Foreskin keratinocyte (primary cell): ENCODE measurements at places on chromosomes 6 and 20.

DNA sequence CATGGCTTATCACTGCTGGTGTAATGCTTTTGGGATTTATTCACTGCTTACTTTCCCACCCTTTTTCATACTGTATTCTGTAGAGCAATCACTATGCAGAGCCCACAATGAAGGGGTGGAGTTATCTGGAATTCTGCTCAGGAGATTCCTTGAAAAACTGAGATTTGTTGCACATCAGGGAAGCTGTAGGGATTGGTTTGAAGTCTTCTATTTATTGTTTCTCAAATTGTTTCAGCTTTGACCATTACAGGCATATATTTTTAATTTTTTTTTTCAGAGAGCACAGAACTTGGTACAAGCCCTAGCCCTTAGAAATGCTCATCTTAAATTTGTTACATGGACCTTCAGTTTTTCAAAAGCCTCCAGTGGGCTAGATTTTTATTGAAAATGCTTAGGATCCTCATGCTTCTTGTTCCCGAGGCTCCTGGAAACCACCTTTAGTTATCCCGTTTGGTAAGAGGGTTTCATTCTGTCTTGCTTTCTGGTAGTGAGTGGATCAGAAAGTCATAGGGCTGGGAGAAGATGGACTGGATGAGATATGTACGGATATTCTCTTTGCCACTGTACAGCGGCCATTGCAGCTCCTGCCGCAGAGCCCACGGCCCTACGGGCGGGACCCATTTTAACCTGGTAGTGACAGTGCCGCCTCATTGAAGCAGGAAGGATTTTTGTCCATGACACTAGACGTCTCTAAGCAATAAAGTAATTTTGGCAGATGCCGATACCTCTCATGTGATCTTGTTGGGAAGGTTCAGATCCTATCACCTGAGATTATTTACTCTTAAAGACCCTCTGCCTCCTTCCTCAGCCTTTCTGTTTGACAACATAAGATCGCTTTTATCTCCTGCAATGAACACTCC lies 45.3 kb upstream of the ZNF184 start:
- DNase-seq = peak; percentile 16

GRCh38 chr6:149864578-149865535 lies 698 bp upstream of the LRP11 start:
- peak; percentile 69 for DNase-seq

- DNase-seq = no peak
These were observed 10.2 kb upstream of the MTG2 start for GRCh38 chr20:62172666-62173065.

DNA sequence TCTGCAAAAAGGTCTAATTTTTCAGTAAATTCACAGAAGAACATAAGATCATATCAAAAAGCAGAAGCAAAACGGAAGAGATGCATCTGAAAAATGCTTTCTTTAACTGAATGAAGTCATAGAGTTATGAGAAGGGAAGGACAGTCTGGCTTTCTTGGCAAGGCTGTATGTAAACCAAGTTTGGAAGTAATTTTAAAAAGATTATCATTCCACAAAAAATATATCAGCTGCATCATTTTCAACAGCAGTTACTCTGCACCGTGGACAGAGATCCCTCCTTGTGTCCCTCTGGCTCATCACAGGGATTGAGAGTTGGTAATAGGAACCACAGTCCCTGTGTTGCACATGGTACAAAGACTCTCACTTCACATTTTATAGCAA lies 258.5 kb downstream of the HIVEP2 start:
- no peak for DNase-seq

- no peak for DNase-seq
These were observed 1.0 kb downstream of the SCML4 start for GRCh38 chr6:107823047-107823557.

DNA sequence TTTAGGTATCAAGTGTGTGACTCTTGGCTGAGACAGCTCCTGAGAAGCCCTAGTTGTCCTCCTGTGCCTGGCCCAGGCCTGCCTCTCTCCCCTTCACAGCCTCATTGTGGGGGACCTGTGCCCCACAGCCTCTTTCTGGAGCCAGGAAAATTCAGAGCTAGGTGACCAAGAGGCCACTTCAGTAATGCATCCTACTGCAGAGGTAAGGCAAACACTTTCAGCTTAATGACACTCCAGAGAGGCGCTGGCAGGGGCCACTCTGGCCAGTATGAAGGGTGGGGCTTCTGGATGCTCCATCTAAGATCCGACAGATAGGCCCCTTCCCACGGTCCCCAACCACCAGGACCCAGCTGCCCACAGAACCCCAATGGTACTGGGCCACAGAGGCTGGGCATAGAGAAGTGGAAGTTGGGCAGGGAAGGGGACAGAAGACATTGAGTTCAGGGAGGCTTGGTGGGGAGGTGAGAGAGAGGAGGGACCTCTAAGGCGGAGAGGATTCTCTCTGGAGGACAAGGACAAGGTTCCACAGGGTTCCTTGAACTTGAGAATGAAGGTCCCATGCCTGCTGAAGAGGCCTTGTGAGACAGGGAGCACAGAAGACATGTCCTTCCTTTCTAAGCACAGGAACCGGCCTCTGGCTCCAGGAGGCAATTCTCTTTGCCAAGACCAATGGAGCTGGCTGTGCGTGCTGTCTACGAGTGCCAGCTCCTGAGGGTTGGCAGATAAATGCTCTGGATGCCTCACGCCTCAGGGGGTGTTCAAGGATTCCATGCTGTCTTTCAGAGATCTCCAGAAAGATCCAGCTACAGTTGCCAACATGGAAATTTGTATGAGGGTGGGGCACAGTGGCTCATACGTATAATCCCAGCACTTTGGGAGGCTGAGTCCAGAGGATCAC lies 46.4 kb upstream of the TGM2 start:
- no peak for DNase-seq

DNA sequence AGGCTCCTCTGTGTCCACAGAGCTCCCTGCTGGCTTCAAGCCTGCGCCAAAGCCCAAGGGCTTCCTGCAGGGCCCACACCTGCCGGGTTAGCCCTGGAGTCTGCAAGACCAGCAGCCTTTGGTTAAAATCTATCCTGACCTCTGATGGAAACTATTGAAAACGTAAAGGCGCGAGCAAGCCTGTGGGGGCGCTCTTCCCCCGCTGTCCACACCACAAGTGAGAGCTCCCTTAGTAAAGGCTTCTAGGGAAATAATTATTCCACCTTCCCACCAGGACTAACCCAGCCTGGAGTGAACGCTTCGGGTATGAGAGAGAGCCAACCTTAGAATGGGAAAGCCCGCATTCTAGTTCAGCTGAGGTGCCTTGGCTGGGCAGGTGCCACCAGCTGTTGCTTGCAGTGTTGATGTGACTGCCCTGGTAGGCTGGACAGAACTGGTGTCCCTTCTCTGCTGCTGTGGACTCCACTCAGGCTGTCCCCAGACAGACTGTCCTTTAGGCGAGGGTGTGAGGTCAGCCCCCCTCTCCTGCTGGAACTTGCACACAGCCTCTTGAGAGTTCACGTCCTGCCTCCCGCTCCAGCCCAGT lies 68.7 kb downstream of the SYTL3 start:
- peak; percentile 7 for DNase-seq

- DNase-seq = no peak
These were observed 81.5 kb downstream of the MAP7 start for GRCh38 chr6:136468711-136469110.

DNA sequence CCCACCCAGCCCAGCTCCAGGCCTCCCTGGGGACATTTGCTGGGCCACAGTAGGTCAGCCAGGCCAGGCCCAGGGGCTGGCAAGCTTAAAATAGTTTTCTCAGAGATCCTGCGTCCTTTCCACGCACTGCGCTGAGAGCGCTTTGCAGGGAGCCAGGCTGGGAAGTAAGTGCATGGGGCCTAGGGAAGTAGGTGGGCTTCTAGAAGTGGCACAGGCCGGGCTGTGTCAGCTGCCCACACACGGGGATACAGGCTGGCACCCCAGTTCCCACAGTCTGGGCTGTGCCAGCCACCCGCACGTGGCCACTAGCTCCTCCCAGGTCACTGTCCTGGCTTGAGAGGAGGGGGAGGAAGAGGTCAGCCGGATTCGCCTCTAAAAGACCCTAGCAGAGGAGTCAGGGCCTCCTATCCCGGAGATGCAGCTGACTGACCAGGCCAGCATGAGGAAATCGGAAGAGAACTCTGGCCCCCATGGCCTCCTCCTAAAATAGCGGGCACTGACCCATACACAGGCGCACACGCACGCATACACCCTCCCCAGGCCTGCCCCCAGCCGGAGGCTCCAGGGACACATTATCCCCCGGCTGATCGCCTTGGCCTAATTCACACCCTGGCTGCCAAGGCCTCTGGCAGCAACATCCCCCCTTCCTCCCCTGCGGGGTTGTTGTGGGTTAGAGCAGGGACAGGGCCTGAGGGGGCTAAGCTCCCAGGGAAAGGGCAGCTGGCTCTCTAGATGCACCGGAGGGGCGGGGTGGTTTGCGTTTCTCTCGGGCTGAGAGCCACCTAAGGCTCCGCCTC lies 5.4 kb downstream of the SLCO4A1 start:
- no peak for DNase-seq

GRCh38 chr20:33521461-33521860 lies 31.6 kb downstream of the CBFA2T2 start:
- DNase-seq = no peak

DNA sequence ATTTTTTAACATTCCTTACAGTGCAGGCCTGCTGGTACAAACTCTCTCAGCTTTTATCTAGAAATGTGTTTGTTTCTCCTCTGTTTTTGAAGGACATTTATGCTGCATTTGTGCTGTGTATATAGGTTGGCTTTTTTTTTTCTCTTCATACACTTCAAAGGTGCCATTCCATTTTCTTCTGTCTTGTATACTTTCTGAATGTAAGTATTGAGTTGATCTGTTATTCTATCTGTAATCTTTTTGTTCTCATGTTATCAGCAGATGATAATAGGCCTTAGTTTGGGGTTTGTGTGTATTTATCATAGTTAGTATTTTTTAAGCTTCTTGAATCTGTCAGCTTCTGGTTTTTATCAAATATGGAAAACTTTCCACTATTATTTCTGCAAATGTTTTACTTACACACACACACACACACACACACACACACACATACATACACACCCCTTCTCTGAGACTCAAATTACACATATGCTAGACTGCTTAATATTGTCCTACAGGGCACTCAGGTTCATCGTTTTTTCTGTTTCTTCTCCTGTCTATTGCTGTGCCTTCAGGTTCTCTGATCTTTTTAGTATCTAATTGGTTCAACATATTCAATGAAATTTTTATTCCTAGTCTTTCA lies 74.6 kb downstream of the RPP40 start:
- DNase-seq = no peak

DNA sequence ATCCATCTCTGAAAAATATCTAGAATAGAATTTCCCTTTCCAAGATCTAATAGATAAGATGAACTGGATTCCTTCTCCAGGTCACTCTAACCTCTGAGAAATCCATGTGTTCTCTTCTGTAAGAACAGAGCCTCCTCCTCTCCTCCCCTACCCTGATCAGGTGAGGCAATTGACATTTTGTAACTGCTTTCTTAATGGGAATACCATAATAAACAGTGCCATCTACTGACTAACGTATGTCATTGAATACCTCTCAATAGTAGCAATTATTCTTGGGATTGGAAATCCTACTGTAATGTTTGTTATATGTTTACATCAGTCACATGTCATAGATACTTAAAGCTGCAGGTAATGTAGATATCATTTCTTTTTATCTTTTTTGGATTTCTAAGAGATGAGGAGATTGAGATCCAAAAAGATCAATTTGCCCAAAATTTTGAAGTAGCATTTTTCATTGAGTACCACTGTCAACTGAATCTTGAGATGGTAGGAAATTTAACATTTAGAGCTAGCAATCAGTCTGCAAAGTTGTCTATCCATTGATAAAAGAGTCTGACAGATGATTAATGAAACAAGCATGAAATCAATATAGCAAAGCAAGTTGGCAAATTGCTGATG lies 365.8 kb upstream of the HSF2 start:
- peak; percentile 59 for DNase-seq

GRCh38 chr6:90997076-90997475 lies 410.2 kb upstream of the MAP3K7 start:
- DNase-seq = no peak

DNA sequence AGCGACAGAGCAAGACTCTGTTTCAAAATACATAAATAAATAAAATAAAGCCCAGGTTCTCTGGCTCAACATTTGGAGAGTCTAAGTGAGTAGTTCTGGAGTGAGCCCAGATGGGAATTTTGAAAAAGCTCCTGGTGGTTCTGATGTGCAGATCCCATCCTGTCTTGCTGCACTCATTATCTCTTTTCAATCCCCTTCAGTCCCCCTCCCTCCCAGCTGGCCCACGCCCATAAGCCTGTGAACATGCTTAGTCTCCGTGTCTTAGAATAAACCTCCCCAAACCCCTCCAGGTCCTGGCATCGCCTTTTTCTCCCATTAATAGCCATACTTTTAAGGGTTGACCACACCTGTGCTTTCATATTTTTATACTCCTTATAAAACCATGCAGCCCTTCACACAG lies 19.4 kb upstream of the TULP1 start:
- DNase-seq = no peak

DNA sequence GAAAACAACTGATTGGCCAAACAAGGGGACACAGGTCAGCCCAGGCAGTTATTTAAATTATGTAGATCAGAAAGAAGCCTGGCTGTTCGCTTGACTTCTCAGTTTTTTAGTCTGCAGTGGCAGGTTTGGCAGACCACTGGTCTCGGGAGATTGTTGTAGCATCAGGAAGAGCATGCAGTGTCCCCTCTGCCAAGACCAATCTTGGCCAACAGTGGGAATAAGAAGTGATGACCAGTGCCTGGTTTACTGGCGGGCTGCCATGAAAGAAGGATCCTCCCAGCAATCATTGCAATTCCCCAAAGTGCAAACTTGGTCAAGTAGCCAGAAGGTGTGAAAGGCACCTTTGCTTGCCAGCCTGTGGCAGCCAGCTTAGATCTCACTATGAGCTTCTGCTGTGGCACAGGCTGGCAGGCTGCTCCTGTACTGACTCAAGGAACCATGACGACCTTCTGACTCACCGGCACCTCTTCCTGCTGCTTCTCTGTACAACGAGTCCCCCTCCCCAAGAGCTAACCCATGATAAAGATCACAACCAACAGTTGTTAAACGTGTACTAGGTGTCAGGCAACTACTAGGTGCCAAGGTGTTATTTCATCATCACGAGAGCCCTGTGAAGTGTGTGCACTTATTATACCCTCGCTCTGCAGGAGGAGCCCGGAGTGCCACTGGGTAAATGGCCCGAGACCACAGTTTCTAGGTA lies 76.8 kb upstream of the DUSP22 start:
- DNase-seq = peak; percentile 71

- DNase-seq = no peak
These were observed 50.3 kb downstream of the ANKRD6 start for GRCh38 chr6:89483111-89483720.

GRCh38 chr20:25300496-25301170 lies 52.7 kb downstream of the PYGB start:
- DNase-seq = no peak
